Hepatocyte (in vitro differentiated cells): ENCODE measurements at places on chromosomes 1 and 21. TPM values are rescaled to one million over a fixed set of nuclear protein-coding genes. Genes with fewer than 3 reads are reported as not detected.

DNA sequence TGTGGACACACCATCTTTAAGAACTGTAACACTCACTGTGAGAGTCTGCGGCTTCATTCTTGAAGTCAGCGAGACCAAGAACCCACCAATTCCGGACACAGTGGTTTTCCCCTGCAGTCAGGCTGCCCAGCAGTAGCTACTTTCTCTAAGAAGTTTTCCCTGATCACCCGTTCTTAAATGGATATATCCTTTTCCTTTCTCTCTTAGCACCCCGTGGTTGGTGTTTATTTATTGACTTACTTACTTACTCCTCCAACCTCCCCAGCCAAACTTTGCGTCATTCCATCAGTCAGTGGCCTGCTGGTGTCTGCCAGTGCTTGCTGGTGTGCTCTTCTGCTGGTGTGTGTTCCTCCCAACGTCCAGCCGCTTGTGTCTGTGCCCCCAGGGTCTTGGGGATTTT is 264.8 kb downstream of the GPR52 start:
- no peak for DNase-seq
- no peak overlapping the region for H3K27ac ChIP-seq
- no peaks in the 10 kb centered on the region for H3K36me3 ChIP-seq
- H3K4me1 ChIP-seq, result no peaks in the 10 kb centered on the region
- no peak overlapping the region for H3K4me3 ChIP-seq

DNA sequence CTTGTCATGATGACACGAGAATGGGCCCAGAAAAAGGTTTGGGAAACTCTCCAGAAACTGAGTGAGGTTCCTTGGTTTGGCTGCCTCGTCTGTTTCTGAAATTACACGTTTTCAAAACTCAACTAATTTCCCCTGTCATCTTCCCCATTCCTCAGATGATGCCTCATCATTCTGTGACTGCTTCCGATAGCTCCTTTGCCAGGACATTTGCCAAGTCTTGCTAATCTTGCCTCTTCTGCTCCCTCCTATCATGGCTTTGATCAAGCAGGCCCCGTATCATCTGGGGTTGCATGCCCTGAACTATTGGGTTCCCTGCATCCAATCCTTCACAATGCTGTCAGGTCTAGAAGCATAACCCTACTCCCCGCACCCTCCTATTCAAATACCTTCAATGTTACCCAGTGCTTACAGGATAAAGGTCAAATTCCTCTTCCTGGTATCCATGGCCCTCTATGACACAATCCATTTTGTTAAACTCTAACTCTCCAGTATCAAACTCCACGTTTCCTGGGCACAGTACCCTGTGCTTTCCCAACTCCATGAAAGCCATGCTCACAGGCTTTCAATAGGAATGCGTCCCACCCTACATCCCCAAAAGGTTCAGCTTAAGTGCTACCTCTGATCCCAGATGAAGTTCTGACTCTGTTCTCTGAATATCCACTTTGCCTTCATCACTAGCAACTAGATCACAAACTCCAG is 22.2 kb upstream of the TMEM200B start:
- no peaks in the 10 kb centered on the region for H3K27me3 ChIP-seq
- peaks cover 14% of the 10 kb centered on the region for H3K4me1 ChIP-seq
- no peak overlapping the region for H3K4me3 ChIP-seq
- peak; percentile 59 for DNase-seq
- H3K27ac ChIP-seq, result peak overlapping the region; percentile 93
- peaks cover 4% of the 10 kb centered on the region for H3K36me3 ChIP-seq

DNA sequence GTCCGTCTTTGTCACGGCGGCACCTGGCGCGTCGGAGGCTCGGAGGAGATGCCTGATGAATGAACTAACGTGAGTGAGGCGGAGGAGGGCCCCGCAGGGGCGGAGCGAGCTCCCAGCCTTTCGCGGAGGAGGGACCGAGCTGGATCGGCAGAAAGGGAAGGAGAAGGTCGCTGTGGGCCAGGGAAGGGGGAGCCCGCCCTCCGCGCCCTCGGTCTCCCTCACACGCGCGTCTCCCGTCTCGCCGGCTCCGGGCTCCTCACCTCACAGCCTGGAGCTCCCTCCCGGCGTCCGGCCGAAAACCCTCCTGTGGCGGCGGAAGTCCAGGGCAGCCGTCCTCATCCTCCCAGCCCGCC is 519 bp downstream of the ZNF496 start:
- H3K4me3 ChIP-seq, result peak overlapping the region; percentile 97
- no peaks in the 10 kb centered on the region for H3K27me3 ChIP-seq
- peaks cover 17% of the 10 kb centered on the region for H3K4me1 ChIP-seq
- no peaks in the 10 kb centered on the region for H3K36me3 ChIP-seq
- DNase-seq, result peak; percentile 90

DNA sequence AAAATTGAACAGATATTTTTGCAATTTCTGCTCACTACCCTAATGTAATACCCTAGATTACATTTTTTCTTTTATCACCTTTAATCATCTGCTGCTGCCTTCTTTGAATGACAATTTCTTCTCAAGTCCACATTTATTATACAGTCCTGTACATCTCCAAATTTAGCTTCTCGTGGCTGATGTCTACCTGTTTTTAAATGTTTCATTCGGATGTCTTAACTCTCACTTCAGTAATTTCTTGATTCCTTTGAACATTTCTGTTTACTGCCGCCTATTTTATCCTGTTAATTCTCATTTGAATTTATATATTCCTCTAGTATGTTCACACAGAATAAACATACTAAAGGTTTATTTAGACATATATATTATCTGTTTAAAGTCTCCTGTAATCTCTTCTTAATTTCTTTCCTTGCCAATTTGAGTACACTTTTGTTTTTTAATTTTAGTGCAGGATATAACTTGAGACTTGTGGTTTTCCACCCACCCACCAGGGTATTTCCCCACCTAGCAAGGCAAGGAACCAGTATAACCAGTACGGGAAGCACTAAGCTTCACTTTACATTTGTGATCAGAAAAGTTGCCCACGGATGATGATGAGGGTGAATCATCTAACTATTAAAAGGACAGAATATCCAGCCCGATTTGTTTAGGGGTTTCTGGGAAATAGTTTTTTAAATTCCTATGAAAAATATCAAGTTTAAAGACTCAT is 12.7 kb downstream of the INSL5 start:
- H3K4me3 ChIP-seq, result no peak overlapping the region
- H3K27ac ChIP-seq, result no peak overlapping the region
- H3K27me3 ChIP-seq, result no peaks in the 10 kb centered on the region
- H3K36me3 ChIP-seq, result no peaks in the 10 kb centered on the region

DNA sequence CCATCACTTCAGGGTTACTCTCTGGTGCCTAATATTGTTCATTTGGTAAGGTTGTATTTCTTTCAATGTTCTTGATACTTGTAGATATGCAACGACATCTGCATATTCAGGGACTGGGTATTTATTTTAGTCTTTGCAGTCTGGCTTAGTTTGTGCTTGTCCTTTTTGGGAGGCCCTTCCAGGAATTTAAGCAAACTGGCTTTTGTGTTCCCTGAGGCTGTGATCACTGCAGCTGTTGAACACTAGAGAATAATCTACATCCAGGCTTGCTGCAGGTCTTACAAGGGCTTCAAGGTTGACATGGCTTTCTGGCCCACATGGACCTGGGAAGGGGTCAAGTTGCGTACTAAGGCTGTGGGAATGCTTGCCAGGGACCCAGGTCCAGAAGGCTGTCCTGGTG is 72.1 kb downstream of the CCDC18 start:
- H3K4me1 ChIP-seq, result no peaks in the 10 kb centered on the region
- no peak overlapping the region for H3K27ac ChIP-seq
- no peak overlapping the region for H3K4me3 ChIP-seq

GRCh38 chr1:215055281-215055935 is 27.1 kb upstream of the KCNK2 start:
- H3K27me3 ChIP-seq, result no peaks in the 10 kb centered on the region
- DNase-seq, result peak; percentile 4
- H3K27ac ChIP-seq, result peak overlapping the region; percentile 3

DNA sequence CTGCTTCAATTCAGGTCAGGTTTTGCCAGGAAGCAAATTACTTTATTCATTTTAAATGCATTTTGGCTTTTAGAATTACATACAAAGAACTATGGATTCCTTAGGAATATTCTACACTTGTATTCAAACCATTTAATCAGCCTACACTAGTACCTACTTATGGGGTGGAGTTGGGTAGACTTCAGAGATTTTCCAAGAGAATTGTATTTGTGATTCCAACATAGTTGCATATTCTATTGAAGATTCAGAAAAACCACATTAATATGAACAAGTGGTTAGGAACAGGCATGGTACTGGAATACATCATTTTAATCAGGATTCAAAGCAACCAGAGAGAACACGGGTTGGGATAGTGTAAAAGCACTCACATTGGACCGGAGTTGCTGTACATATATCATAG is 33.4 kb downstream of the LUZP1 start:
- no peaks in the 10 kb centered on the region for H3K27me3 ChIP-seq
- H3K4me1 ChIP-seq, result no peaks in the 10 kb centered on the region
- no peak overlapping the region for H3K4me3 ChIP-seq

DNA sequence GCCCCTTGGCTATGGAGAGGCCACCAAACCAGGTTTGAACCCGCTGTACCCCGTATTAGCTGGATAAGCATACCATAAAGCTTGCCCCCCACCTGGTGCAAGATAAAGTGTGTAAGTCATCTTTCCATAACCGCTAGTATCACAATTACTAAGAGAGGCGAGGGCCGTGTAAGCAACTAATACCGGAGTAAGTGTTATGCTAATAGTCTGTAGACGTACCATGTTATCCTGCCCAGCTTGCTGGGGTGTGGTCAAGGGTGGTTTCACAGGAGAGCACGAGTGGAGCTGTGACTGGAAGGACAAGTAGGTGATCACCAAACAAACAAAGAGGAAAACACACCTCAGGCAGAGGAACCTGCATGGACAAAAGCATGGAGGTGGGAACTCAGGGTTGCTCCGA is 3.6 kb upstream of the TNFRSF1B start:
- no peak overlapping the region for H3K27ac ChIP-seq
- peaks cover 7% of the 10 kb centered on the region for H3K27me3 ChIP-seq
- H3K4me1 ChIP-seq, result peaks cover 16% of the 10 kb centered on the region
- H3K4me3 ChIP-seq, result no peak overlapping the region

DNA sequence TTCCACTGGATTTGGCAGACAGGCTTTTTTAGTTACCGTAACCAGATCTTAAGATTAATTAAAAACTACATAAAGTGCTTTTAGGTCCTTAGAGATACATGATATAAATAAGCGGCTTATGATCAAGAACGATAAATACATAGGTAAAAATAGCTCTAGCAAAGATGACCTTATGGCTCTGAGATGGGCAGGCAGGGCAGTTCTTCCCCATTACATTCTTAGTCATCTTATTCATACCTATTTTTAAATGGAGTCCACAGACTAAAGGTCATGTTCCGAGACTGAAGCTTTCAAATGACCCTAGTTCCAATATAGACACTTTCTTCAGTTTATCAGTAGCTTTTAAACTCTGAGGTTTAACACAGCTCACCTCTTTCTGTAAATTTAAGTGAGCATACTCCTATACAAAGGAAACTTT is 4.3 kb downstream of the MCL1 start:
- H3K27me3 ChIP-seq, result no peaks in the 10 kb centered on the region
- peak overlapping the region; percentile 100 for H3K27ac ChIP-seq
- H3K4me1 ChIP-seq, result peaks cover 32% of the 10 kb centered on the region
- peaks cover 6% of the 10 kb centered on the region for H3K36me3 ChIP-seq
- peak overlapping the region; percentile 85 for H3K4me3 ChIP-seq

GRCh38 chr1:186050360-186050759 is 316.2 kb downstream of the HMCN1 start:
- DNase-seq, result no peak
- no peaks in the 10 kb centered on the region for H3K4me1 ChIP-seq
- H3K36me3 ChIP-seq, result no peaks in the 10 kb centered on the region

DNA sequence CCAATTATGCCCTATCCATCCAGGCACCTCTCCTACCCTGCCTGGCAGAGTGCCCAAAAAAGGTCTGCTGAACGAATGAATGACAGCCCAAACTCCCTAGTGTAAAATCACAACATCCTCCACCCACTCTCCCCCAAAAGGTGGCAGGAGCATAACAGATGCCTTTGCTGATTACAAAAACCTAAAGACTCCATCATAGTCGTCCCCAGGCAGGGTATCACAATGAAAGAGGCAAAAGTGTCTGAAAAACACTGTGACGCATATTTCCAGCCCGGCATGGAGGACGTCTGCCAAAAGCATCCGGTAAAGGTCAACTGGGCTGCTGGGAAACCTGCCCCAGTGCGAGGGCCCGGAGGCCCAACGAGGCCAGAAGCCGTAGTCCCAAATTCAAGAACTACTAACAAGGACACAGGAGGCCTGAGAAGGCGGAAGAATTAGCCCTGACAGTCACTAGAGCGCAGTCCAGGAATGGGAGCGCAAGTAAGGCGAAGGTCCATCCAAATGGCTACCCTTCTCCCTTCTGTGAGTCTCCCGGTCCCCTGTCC is 576 bp downstream of the SMIM12 start:
- H3K36me3 ChIP-seq, result no peaks in the 10 kb centered on the region
- peaks cover 4% of the 10 kb centered on the region for H3K27me3 ChIP-seq
- peaks cover 7% of the 10 kb centered on the region for H3K4me1 ChIP-seq

GRCh38 chr1:184386312-184387068 is at the start of gene C1orf21:
TSS of gene C1orf21 (plus strand) at chr1:184387029. CDS start at chr1:184477510, 90,481 bp downstream.
- H3K4me3 ChIP-seq, result peak within 1 kb of the TSS; percentile 77
- H3K36me3 ChIP-seq, result no peaks in the 10 kb centered on the region
- H3K27ac ChIP-seq, result peak within 1 kb of the TSS; percentile 87
- peaks cover 24% of the 10 kb centered on the region for H3K27me3 ChIP-seq

- DNase-seq, result peak; percentile 52
- H3K4me3 ChIP-seq, result no peak overlapping the region
- H3K4me1 ChIP-seq, result no peaks in the 10 kb centered on the region
- H3K27ac ChIP-seq, result no peak overlapping the region
These were observed 51.5 kb upstream of the VAV3 start for GRCh38 chr1:108016451-108016920.

- H3K36me3 ChIP-seq, result no peaks in the 10 kb centered on the region
- no peak overlapping the region for H3K27ac ChIP-seq
- H3K4me3 ChIP-seq, result no peak overlapping the region
These were observed 77.0 kb upstream of the IRF2BP2 start for GRCh38 chr1:234687011-234687410.

- no peaks in the 10 kb centered on the region for H3K27me3 ChIP-seq
- no peak for DNase-seq
These were observed 619.3 kb downstream of the PTPRU start for GRCh38 chr1:29855561-29856160.

DNA sequence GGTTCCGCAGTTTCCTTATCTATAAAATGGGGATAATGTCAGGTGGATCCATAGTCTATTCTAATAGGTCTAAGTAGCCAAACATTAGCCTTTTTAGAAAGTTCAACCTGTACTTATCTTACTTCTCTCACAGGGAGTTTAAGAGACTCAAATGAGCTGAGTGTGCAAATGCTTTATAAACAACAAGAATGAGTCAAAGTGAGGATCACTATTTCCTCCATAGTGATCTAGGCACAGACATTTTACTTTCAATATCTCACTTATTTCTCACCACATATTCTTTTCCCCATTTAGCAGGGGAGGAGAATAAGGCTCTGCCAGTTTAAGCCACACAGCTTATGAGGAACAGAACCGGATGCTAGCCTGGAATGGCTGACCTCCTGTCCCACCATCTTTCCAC is 92.1 kb upstream of the LMO4 start:
- H3K4me3 ChIP-seq, result no peak overlapping the region
- H3K4me1 ChIP-seq, result no peaks in the 10 kb centered on the region
- DNase-seq, result no peak
- H3K27me3 ChIP-seq, result no peaks in the 10 kb centered on the region

Gene NR5A2
- total RNA-seq, result 49.6 and 55.5 TPM in 2 replicates

Gene C1orf94
- total RNA-seq, result not detected in 2 replicates

Gene CYP4A22
- 0.83 and 2.6 TPM in 2 replicates for total RNA-seq
